ENCODE measurements at places on chromosomes 16 and 17.

DNA sequence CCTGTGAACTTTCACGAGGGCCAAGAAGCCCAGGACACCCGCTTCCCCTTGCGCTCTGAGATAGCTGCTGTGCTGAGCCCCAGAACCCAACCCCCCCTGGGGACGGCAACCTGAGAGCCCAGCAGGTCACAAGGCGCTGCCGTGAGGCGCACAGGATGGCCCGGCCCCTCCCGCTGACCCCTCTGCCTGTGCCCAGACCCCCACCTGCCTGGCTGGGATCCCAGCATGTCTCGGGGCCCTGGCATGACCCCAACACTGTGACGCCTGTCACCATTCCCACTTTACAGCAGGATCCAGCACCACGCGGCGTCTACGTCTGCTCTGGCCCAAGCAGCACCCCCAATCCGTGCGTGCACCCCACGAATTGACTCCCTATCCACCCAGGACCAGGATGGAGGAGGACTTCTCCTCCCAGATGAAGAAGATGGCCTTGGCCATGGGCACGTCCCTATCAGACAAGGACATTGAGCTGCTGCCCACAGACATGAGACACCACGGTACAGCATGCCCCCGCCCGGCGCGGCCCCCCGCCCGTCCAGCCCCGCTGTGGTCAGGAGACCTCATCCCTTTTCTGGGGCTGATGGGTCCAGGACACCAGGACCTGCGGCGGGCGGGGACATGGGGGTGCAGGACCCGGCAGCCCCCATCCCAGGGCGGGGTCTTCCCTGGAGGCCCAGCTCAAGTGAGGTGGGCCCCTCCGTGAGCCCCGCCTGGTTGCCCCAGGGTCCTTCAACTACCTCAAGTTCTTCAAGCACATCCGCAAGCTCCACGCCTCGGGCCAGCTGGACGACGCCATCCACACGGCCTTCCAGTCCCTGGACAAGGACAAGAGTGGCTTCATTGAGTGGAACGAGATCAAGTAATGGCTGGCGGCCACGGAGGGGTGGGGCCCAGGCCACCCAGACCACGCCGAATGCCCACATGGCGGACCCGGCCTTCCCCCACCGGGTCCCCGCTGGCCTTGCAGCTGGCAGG lies 15.1 kb upstream of the AATK start:
- DNase-seq = no peak

DNA sequence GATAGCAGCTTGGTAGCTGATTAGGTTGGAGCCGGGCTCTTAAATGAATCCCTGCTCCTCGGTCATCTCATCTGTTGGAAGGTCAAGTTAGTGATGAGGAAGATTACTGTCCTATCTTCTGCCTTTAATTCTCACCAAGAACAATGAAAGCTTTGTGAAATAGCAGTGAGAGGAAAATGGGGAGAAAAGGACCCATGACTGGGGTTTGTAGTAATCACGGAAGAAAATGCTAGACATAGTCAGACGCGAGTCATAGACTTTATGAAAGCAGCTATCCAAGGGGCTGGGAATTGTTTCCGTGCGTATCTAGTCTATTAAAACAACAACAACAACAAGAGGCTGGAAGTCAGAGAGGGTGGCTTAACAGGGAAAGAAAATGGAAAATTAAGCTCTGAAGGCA lies 18.3 kb downstream of the PIK3R5 start:
- no peak for DNase-seq

DNA sequence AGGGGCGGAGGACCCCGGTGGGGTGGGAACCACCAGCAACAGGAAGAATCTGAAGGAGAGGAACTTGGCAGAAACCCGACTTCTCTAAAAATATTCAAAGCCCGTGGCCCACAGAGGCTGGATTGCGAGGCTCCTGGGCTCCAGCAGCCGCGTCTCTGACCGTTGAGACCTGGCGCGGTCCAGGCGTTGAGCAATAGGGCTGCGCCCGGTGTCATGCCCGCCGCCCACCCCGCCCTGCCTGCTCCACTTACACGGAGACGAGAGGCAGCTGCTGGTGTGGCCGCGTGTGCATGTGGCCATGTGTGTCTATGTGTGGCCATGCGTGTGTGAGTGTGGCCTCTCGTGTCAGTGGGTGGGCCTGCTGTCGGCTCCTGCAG lies 83.6 kb downstream of the IRF8 start:
- no peak for DNase-seq

GRCh38 chr16:73505577-73505976 lies 457.6 kb upstream of the ZFHX3 start:
- DNase-seq = no peak

DNA sequence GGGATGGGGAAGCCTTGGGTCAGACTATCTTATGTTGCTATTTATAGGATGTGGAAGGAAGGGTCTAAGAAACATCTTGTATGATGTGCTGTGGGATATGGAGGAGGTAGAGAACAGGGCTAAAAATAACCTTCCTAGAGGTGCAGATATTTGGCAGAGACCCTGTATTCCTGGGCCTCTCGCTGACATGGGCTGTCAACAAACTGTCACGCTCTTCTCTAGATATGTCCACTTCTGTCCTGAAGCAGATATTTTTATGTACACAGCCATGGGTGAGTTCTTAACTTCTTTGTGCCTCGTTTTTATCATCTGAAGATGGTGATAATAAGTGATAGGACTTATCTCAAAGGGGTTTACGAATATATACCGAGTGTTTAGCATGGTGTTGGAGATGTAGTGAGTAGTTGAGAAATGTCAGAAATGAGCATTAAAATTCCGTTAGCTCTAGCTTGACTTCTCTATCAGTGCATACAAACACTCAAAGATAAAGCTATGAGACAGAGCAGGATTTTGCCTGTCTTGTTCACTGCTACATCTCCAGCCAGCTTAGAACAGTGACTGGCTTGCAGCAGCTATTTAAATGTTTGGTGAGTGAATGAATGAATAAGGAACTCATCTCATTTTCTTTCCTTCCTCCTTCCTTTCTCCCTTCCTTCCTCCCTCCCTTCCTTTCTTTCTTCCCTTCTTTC lies 2.9 kb upstream of the AQP8 start:
- no peak for DNase-seq

DNA sequence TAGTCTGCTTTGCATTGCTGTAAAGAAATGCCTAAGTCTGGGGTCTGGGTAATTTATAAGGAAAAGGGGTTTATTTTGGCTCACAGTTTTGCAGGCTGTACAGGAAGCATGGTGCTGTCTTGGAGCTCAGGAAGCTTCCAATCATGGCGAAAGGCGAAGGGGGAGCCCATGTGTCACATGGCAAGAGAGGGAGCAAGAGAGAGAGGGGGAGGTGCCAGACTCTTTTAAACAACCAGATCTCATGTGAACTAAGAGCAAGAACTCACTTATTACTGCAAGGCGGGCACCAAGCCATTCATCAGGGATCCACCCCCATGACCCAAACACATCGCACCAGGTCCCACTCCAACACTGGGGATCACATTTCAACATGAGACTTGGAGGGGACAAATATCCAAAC lies 148.2 kb upstream of the HS3ST2 start:
- no peak for DNase-seq

DNA sequence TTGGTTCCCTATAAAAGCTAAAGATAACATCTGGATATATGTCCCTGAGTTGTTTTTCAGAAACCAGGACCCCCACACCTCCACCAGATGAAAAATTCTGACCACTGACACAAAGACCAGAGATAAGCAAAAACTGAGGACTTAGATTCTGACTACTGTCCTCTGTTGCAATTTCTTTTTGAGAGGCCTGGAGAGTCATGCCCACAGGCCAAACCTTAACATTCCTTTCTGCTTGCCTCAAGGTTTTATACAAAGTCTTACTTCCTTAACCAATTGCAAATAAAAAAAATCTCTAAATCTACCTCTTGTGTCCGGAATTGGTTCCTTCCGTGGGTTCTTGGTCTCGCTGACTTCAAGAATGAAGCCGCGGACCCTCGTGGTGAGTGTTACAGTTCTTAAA lies 228.5 kb downstream of the ABCC12 start:
- no peak for DNase-seq

DNA sequence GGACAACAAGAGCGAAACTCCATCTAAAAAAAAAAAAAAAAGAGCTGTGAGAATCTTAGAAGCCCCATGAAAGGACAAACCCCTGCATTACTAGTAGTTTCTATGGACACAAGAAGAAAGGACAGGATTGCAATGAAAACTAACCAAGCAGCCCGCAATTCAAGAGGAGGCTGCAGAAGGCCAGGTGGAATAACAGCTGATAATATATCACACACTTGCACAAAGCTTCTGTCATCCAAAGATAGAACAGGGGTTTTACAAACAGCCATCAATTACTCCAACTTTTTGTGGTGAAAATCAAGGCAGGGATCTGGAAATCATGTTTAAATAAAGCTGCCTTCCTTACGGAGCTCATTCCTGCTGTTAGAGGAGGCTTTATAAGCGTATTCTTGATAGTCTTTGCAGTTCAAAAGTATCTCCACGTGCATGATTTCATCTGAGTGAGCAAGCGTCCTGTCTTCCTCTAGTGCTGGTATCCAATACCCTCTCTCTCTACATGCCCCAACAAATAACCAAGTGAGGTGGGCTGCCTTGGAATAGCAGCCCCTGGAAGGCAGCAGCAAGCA lies 23.1 kb upstream of the TMEM94 start:
- no peak for DNase-seq

- DNase-seq = no peak
Measured at GRCh38 chr17:71633391-71633849, 487.4 kb upstream of the SOX9 start.

DNA sequence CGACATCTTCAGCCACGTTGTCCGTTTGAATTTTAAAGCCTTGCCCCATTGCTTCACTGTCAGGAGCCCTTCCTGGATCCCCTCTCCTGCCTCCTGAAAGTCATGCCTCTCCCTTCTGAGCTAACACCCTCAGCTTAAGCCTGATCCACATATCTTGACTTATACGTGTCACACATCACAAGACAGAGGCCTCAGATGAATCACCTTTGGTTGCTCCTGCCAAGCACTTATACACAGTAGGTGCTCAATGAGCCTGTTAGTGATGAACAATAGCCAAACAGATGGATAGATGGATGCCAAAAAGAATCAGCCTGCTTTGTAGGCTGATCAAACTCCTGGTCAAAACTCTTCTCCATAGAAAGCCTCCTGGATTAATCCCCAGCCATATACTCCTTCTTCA lies 31.8 kb downstream of the PITPNM3 start:
- DNase-seq = no peak

DNA sequence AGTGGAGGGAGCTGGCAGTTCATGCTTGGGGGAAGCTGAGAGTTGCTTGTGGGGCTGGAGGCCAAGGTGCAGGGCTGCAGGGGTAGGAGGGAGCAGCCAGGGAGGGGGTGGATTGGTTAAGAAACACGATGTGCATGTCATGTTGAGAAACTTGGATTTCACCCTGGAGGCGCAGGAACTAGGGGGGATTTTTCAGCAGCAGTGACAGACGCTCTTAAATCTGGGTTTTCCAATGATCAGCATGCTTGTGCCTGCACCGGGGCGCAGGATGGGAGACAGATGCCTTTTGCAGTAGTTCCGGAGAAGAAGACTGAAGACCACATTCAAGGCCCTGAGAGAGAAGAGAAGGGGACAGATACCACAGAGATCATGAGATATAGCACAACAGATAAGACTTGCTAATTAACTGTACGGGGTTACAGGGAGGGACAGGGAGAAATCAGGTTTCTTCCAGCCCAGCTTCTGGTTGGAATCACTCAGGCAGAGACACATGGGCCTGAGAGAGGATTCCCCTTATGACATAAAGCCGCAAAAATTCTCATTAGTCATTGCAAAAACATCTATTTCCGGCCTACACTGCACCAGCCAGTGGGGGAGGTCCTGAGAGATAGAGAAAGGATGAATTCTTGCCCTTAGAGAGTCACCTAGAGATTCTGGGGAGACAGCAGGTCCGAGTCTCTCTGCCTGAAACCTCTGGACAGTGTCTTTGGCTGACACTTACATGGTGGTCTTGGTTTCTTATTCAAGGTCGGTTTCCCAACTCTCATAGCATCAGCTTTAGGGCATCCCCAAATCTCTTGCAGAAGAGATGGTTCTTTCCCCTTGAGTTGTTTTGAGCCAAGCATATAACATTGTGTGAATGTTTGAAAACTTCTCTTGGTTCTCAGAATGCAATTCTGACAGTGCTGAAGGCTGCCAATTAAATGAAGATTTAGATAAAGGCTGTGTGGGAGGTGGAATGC lies 27.1 kb downstream of the CDH13 start:
- no peak for DNase-seq

DNA sequence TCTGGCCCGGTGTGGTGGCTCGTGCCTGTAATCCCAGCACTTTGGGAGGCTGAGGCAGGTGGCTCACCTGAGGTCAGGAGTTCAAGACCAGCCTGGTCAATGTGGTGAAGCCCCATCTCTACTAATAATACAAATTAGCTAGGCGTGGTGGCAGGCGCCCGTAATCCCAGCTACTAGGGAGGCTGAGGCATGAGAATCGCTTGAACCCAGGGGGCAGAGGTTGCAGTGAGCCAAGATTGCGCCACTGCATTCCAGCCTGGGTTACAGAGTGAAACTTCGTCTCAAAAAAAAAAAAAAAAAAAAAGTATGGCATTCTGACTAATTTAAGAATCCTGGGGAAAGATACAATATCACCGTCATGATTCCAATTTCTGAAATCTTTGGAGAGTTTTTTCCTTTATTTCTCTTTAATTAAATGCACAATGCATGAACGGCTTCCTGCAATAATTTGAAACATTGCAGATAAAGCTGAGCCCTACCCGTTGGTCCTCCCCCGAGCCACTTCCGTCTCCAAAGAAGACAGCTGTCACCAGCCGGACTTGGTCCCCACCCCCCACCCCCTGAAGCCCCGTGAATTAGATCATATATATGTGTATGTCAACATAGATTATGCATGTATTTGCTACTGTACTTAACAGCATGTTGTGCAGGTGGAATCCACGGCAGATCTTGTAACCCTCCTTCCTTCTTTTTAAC lies 142.6 kb upstream of the PLCG2 start:
- DNase-seq = no peak

GRCh38 chr17:35934760-35935159 lies 4.2 kb upstream of the RDM1 start:
- no peak for DNase-seq

Data from stimulated activated CD4-positive, alpha-beta T cell treated with anti-CD3 and anti-CD28 coated beads, Interleukin-2, amount 100 ng/mL, for 48 hours (primary cell).